Activated T-cell treated with anti-CD3 and anti-CD28 coated beads, Interleukin-2, amount 50 U/mL, for 24 hours (primary cell): ENCODE measurements at places on chromosomes 3 and 15.

- peaks cover 17% of the 10 kb centered on the region for H3K4me1 ChIP-seq
- H3K4me3 ChIP-seq: no peak overlapping the region
- peaks cover 41% of the 10 kb centered on the region for H3K27me3 ChIP-seq
These were observed 10.6 kb downstream of the CCR9 start for GRCh38 chr3:45896956-45897355.

DNA sequence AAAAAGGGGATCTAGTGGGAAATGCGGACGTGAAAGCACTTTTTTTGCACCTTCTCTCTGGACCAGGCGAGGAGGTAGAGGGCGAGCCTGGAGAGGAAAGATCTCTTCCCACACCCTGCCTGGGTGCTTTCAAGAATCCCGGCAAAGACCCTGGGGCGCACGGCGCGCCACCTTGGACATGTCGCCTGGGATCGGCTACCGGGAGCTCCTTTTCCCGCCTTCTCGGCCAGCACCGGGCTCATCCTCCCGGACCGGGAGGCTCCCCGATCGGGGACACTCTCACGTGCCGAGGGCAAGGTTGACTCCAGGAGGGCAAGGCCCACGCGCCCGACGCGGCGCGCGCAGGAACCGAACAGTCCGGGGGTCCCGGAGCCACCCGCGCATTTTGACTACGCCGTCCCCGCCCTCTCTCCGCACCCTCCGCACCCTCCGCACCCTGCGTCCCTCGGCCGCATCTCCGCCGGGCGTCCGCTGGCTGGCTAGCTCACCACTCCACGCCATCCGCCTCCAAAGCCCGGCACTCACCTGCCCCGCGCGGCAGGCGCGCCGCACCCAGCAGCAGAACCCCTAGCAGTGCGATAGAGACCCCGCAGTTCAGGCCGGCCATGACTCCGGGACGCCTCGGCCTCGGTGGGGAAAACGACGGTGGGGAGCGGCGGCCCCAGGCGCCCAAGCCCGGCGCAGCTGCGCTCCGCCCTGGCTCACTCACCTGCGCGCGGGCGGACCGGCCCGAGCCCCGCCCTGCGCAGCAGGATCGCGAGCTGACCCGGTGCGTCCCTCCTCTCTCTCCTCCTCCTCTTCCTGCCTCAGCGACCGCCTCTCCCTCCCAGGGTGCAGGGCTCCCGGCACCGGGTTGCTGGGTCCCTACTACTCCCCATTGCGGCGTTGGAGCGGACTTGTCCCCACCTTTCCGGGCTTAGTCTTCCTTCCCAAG lies at the start of gene CDCP1:
CDCP1 (minus strand) TSS at position 698 of the 934 bp plus-strand sequence; CDS start at position 607, 91 bp downstream.
- peaks cover 2% of the 10 kb centered on the region for H3K36me3 ChIP-seq
- H3K27me3 ChIP-seq: peaks cover 65% of the 10 kb centered on the region
- DNase-seq: peak; percentile 38
- H3K4me3 ChIP-seq: peak within 1 kb of the TSS; percentile 76
- H3K27ac ChIP-seq: no peak within 1 kb of the TSS

- peaks cover 4% of the 10 kb centered on the region for H3K4me1 ChIP-seq
- no peak for DNase-seq
- H3K27ac ChIP-seq: no peak overlapping the region
These were observed 61.1 kb downstream of the KCNAB1 start for GRCh38 chr3:156181509-156181908.

DNA sequence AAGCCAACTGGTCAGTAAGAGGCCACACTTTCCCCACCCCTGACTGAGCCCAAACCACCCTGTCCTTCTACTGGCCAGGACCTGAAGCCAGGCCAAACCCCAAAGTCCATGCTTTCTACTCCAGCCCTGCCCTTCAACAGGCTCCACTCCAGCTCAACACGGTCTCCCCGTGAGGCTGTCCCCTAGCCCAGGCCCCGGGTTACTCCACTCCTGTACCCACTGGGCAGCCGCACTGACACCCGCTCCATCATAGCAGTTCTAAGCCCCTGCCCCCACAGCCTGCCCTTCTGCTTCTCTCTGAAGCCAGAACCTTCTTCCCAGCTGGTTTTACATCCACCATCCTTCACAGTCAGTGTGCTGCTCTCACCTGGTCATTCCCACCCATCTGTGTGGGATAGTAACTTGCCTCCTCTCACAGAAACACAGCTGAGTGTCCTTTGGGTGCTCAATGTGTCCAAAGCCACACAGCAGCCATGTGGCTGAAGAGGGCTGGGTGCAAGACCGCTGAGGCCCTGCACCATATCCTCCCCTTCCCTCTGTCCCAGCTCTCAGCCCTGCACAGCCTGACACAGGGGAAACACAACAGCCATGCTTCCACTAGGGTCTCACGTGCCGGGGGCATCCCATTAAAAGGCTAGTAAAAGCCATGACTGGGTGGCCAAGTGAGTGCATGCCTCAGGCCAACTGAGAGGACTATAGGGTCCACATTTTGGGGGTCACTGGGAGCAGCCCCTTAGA lies 38.1 kb downstream of the TLE3 start:
- peak overlapping the region; percentile 41 for H3K27ac ChIP-seq
- H3K4me3 ChIP-seq: no peak overlapping the region
- peaks cover 99% of the 10 kb centered on the region for H3K36me3 ChIP-seq
- DNase-seq: no peak
- H3K4me1 ChIP-seq: no peaks in the 10 kb centered on the region
- no peaks in the 10 kb centered on the region for H3K27me3 ChIP-seq

GRCh38 chr3:70766301-70766700 lies 453.9 kb upstream of the MDFIC2 start:
- no peak overlapping the region for H3K4me3 ChIP-seq
- peaks cover 47% of the 10 kb centered on the region for H3K27me3 ChIP-seq
- peaks cover 8% of the 10 kb centered on the region for H3K4me1 ChIP-seq
- no peaks in the 10 kb centered on the region for H3K36me3 ChIP-seq
- H3K27ac ChIP-seq: no peak overlapping the region

GRCh38 chr15:97598353-97598798 lies 362.1 kb upstream of the ARRDC4 start:
- no peak overlapping the region for H3K4me3 ChIP-seq
- no peak overlapping the region for H3K27ac ChIP-seq
- H3K36me3 ChIP-seq: no peaks in the 10 kb centered on the region
- no peaks in the 10 kb centered on the region for H3K4me1 ChIP-seq
- H3K27me3 ChIP-seq: no peaks in the 10 kb centered on the region

- H3K36me3 ChIP-seq: peaks cover 34% of the 10 kb centered on the region
- DNase-seq: no peak
- peak overlapping the region; percentile 75 for H3K4me3 ChIP-seq
- peaks cover 69% of the 10 kb centered on the region for H3K4me1 ChIP-seq
- peak overlapping the region; percentile 86 for H3K27ac ChIP-seq
- no peaks in the 10 kb centered on the region for H3K27me3 ChIP-seq
These were observed 612 bp upstream of the TBL1XR1 start for GRCh38 chr3:177197727-177198460.

- no peaks in the 10 kb centered on the region for H3K27me3 ChIP-seq
- no peak overlapping the region for H3K4me3 ChIP-seq
- DNase-seq: no peak
- H3K4me1 ChIP-seq: no peaks in the 10 kb centered on the region
These were observed 103.0 kb downstream of the ISL2 start for GRCh38 chr15:76439542-76439941.

GRCh38 chr3:194285024-194285849 lies 65.9 kb downstream of the CPN2 start:
- H3K36me3 ChIP-seq: no peaks in the 10 kb centered on the region
- no peak overlapping the region for H3K27ac ChIP-seq
- no peaks in the 10 kb centered on the region for H3K4me1 ChIP-seq
- peaks cover 2% of the 10 kb centered on the region for H3K27me3 ChIP-seq

DNA sequence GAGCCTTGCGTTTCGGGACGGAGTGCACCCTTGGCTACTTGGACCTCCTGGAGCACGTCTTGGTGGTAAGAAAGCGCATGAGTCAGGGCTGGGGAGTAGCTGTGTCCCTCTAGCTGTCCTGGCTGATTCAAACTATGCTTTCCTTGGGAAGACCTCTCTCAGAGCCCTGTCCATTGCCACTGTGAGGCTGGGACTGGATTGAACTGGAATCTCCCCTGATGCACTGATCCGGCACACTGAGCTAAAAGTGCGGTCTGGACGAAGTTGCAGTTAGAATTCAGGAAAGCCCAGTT lies 232.6 kb upstream of the TPM1 start:
- H3K36me3 ChIP-seq: no peaks in the 10 kb centered on the region
- no peaks in the 10 kb centered on the region for H3K27me3 ChIP-seq
- no peak overlapping the region for H3K4me3 ChIP-seq
- DNase-seq: no peak
- H3K4me1 ChIP-seq: no peaks in the 10 kb centered on the region

- no peak overlapping the region for H3K4me3 ChIP-seq
- peaks cover 2% of the 10 kb centered on the region for H3K36me3 ChIP-seq
- no peak overlapping the region for H3K27ac ChIP-seq
- H3K4me1 ChIP-seq: peaks cover 10% of the 10 kb centered on the region
- peaks cover 8% of the 10 kb centered on the region for H3K27me3 ChIP-seq
- no peak for DNase-seq
These were observed 49.5 kb downstream of the SMAD6 start for GRCh38 chr15:66751579-66751978.

DNA sequence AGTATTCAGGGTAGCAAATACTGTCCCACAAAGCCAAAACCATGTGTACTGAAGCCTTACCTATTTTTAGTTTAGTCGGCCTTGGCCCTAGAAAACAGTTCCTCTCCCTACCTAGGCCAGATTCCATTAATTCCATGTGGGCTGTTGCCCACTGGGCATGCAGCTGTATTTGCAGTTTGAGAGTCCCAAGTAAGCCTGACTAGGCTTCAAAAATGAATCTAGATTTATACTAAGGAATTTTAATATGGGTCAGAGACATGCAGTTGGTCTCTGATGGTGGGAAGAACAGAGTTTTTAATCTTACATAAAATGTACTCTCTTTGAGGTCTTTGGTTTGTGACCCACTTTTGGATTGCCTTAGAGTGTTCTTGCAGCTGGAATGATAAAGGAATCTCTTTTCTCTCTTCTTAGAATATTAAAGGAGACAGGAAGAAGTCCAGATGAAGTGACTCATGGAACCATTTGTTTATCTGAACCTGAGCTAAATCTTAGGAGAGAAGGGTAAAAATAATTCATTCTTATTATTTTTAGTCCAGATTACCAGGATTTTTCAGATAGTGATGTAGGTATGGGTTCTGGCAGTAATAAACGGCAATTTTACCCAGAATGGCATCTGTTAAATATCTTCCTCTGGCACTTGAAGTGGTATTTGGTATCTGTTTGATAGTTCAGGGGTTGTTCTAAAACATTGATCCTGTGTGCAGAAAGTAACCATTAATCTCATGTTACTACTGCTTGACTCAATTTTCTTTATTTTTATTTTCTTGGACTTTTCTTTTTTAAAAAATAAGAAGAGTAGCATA lies 33.8 kb downstream of the GLCE start:
- no peak overlapping the region for H3K4me3 ChIP-seq
- no peak overlapping the region for H3K27ac ChIP-seq
- peaks cover 15% of the 10 kb centered on the region for H3K36me3 ChIP-seq
- no peaks in the 10 kb centered on the region for H3K27me3 ChIP-seq

DNA sequence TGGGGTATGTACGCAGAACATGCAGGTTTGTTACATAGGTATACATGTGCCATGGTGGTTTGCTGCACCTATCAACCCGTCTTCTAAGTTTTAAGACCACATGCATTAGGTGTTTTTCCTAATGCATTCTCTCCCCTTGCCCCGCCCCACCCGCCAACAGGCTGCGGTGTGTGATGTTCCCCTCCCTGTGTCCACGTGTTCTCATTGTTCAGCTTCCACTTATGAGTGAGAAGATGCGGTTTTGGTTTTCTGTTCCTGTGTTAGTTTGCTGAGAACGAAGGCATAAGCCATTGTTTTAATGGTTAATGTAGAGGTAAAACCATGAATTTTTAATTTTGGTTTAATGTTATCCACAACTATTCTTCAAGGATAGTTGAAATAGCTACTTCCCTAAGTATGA lies 346.8 kb upstream of the EPHA6 start:
- no peaks in the 10 kb centered on the region for H3K4me1 ChIP-seq
- no peak overlapping the region for H3K4me3 ChIP-seq
- H3K36me3 ChIP-seq: no peaks in the 10 kb centered on the region
- no peak for DNase-seq

- no peaks in the 10 kb centered on the region for H3K4me1 ChIP-seq
- DNase-seq: no peak
- peaks cover 16% of the 10 kb centered on the region for H3K27me3 ChIP-seq
- no peaks in the 10 kb centered on the region for H3K36me3 ChIP-seq
- no peak overlapping the region for H3K4me3 ChIP-seq
These were observed 9.8 kb downstream of the FAM174B start for GRCh38 chr15:92645731-92646130.

- no peak for DNase-seq
- H3K4me3 ChIP-seq: no peak overlapping the region
- no peaks in the 10 kb centered on the region for H3K27me3 ChIP-seq
- no peaks in the 10 kb centered on the region for H3K36me3 ChIP-seq
- H3K27ac ChIP-seq: no peak overlapping the region
These were observed 303.8 kb downstream of the EPHA3 start for GRCh38 chr3:89411201-89411600.

DNA sequence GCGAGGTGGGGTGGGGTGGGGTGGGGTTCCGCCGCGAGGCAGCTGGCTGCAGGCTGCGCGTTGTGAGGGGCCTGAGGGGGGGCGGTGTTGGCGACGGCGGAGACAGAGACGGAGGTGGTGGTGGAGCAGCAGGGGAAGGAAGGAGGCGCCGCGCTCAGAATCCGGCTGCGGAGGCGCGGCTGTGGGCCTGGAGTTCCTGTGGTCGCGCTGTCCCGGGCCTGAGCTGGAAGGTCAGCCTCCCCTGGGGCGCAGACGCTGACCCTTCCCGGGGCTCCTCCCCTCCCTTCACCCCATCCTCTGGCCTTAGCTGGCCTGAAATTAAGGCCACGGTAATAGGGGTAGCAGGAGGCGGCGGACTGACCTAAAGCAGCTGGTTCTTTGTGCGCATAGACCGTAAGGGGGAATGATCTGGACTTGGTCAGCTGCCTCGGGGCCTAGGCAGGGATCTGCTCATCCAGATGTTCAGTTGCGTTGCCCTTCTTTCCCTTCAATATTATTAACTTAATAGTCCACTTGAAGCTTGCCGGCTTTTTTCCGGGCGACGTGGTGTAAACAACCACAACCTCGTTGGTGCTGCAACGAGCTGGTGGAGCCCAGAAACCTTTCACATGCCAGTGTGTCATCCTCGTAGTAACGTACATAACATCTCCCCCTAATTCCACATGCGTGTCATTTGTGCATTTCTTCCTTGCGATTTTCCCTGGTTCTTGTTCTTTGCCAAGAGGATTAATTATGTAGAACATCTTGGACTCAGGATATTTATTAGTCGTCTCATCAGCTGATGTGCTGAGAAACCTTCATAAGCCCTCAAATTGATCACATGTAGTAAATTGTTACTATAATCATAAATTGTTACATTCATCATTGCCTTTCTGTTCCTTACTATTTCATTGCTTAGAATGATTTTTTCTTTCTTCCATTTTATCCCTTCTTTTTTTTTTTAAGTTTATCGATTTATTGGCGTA lies 626 bp downstream of the SEC62 start:
- H3K27me3 ChIP-seq: no peaks in the 10 kb centered on the region
- H3K27ac ChIP-seq: peak overlapping the region; percentile 98
- no peak for DNase-seq
- peaks cover 48% of the 10 kb centered on the region for H3K36me3 ChIP-seq
- H3K4me1 ChIP-seq: peaks cover 67% of the 10 kb centered on the region
